ENCODE measurements at places on chromosomes 5 and 9.

- no peak for DNase-seq
Observed at GRCh38 chr5:98989727-98990126, 60.9 kb upstream of the CHD1 start.

DNA sequence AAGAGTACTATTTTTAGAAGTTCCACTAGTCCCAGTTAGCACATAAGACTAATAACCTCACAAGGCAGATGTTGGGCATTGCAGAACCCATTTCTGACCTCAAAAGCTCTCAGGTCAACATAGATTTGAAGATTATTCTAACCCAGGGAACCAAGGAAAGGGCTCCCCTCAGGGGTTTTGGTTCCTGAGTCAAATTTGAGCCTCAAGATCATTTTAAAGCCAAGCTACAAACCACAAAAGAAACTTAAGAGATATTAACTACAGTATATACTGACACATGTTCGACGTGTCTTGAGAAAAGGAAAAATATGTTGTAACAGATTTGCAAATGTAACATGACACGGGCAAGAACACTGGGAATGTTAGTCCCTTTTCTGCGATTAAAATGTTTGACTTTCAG, 88.6 kb downstream of the GNAQ start:
- DNase-seq: no peak

DNA sequence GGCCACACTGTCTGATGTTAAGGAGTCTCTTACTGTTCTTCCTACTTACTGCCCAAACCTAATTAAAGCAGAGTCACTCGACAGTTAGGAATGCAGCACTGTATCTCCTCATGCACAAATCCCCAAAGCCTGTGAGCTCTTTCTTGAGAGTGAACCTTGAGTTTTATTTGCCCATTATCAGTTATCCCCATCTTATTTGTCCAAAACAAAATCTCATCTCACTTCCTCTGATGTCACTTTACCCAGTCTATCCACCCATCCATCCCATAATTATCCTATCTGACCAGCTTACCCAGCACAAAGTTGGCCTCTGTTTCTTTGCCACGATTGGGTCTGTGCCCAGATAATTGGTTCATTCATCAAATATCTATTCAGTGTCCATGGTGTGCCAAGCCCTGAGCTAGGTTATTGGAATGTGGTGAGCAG, 250.8 kb downstream of the SLIT3 start:
- no peak for DNase-seq

- no peak for DNase-seq
Observed at GRCh38 chr5:34944044-34944443, 14.7 kb downstream of the DNAJC21 start.

DNA sequence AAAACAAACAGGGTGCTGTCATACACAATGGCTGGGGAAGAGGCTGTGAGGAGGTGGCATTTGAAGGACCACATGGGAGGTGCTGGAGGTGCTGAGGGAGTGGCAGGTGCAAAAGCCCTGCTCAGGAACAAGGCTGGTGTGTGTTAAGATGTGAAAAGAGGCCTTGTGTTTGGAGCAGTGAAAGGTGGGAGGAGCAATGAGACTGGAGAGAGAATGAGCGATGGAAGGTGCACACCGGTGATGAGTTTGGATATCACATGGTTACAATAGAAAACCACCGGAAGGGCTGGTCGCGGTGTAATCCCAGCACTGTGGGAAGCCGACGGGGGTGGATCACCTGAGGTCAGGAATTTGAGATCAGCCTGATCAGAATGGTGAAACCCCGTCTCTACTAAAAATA, 9.2 kb upstream of the FIBCD1 start:
- DNase-seq: no peak

Measured in activated T-helper 1 cell treated with anti-CD3 and anti-CD28 coated beads, Interleukin-2, amount 50 U/mL, for 16 hours (primary cell).